Activated gamma-delta T cell (primary cell): ENCODE measurements at places on chromosomes 11 and 22.

DNA sequence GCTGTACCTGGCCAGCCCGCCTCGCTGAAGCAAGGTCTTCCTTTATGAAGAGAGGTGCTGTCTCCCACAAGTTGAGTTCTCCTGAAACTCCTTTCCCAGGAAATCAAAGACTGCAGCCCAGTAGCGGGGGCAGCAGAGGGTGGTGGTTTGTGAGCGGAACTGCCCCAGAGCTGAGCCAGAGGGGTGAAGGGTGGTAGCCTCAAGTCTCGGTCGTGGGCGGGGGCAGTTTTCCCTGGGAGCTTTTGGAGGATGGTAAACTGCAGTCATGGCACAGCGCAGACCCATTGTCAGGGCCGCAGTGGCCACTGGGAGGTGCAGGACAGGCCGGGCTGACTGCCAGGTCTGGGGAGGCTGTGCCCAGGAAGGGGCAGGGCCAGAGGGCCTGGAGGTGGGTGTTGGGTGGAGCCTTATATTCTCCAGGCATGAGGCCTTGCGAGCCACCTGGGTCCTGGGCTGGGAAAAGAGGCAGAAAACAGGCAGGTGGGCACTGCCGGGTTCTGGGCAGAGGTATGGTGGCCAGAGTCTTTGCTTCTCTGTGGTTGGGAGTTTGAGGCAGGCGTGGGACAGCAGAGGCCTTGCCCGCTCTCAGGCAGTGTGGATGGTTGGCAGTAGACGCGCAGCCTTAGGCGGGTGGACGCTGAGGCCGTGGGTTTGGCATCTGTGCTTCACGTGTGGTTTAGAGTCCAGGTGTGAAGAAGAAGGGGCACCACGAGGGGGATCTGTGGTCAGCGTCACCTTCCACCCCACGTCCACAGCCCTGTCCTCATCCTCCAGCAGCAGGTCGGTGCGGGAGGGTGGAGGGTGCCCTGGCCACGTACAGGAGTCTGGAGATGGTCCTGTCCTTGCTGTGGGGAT is 1176.4 kb downstream of the BRD1 start:
- no peak for DNase-seq

DNA sequence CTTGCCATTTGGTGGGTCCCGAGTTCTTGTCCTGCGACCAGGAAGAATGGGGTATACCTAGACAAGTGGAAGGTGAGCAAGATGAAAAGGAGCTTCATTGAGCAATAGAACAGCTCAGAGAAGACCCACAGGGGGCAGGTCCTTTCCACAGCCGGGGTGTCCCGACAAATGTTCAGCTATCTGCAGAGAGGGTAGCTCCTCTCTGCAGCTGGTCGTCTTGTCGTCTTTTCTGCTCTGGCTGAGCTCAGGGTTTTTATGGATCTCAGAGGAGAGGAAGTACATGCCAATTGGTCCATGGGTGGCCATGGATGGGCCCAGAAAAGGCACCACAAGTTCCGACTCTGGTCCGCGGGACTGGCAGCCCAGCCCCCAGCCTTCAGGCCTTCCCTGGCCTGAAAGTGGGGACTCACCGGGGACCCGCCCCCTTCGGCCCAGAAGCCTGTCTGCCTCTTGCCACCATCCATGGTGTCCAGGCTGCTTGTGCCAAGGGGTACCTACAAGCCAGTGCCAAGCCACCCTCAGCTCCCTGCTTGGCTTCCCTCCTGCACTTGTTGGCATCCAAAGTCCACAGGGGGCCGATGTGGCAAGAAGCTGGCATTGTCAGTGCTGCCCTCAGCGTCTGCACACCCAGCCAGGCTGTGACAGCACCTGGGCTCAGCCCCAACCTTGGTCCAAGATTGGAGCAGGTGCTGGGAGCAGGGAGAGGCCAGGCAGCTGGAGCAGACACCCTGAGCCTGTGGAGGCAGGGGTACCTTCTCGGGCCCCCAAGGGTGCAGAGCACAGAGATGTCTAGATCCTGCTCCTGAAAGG is 438.9 kb downstream of the TBC1D22A start:
- no peak for DNase-seq

DNA sequence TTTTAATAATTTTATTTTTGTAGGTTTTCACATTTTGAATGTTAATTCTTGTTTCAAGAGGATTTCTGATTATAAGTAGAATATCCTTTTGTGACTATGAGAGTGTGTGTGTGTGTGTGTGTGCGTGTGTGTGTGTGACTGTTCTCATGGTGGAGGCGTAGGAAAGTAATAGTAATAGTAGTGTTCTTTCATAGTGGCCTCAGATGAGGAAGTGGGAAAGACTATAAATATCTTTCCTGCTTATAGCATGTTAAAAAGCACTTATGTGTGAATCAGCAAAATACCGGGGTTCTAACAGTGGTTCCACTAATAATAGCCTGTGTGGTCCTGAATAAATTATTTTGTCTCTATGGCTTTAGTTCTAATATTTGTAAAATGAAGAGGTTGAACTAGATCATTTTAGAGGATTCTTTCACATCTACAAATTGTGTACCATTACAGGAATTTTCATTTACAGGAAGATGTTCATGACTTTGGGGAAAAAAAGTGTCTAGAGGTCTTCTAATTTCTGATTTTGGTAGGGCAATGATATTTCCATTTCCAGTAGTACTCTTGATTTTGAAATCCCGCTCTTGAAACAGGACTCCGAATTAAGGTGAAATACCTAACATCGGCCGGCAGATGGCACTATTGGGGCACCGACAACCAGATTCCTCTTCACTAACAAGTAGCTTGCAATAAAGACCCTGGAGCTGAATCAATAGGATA is 29.9 kb upstream of the OR10G7 start:
- DNase-seq, result no peak

DNA sequence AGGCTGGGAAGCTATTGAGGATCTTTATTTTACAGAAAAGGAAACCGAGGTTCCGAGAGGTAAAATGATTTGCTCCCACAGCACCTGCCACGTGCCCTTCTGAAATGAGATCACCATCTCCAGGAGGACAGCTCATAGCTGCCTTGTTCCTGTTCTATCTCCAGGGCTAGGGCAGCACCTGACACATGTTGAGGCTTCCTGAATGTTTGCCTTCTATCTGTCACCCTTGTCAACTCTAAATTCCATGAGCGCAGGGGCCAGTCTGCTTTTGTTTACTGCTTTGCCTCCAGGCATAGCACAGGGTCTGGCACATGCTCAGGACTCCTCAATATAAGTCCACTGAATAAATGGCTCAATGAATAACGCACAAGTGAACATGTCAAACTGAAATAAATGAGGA is 24.1 kb downstream of the ASCC2 start:
- no peak for DNase-seq

DNA sequence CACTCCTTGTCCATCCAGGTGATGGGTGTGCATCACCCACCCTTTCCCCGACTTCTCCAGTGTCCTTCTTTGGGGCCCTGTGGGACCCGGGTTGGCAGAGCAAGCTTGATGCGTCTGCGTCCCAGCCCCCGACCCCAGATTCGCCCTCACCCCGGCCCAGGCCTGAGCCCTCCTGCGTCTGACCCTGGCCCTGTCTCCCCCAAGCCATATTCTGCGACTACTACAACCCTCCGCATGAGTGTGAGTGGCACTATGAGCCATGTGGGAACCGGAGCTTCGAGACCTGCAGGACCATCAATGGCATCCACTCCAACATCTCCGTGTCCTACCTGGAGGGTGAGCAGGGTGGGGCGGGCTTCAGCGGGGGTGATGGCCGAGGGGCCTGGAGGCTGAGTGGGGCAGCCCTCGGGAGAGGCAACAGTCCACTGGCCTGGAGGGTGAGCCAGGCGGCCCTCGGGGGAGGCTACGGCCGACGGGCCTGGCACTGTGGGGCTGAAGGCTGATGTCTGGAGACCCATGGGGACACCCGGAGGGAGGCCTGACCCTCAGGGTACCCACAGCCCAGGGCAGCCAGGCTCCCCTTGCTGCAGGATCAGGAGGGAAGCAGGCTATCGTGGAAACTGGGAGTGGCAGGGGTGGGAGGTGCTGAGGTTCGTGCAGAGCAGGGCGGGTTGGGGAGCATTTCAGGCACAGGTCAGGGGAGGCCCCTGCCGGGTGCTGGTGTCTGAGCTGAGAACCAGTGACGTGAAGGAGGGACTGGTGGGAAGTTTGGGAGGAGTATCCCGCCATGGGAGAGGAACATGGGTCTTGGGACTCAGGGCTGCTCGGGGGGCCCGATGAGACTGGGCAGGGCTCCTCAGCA is 15.3 kb downstream of the MUC2 start:
- no peak for DNase-seq

GRCh38 chr11:18384157-18384641 is 10.2 kb upstream of the LDHA start:
- no peak for DNase-seq

DNA sequence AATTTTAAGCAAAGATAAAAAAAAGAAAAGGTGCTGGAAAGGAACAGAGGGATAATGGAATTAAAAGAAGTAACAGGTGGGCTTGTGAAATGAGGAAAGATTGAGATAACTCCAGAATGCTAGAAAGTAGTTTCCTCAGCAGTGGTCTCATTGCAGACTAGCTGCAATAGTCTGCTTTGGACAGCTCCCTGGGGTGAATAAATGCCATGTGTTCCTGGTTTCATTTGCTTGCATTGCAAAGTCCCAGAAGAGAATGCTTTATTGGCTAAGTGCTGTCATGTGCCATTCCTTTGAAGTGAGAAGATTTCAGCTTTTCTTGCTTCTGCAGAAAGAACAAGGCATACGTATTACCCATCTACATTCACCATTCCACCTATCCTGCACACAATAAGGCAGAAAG is 478.8 kb upstream of the RAG2 start:
- DNase-seq, result no peak

- DNase-seq, result no peak
Measured at GRCh38 chr11:12863605-12864121, 145.5 kb upstream of the RASSF10 start.

- DNase-seq, result no peak
Measured at GRCh38 chr22:50000587-50001387, 11.8 kb downstream of the IL17REL start.

GRCh38 chr22:37616201-37617083 is 7.8 kb downstream of the GGA1 start:
- DNase-seq, result no peak
